ENCODE measurements at places on chromosomes 12 and 14.

DNA sequence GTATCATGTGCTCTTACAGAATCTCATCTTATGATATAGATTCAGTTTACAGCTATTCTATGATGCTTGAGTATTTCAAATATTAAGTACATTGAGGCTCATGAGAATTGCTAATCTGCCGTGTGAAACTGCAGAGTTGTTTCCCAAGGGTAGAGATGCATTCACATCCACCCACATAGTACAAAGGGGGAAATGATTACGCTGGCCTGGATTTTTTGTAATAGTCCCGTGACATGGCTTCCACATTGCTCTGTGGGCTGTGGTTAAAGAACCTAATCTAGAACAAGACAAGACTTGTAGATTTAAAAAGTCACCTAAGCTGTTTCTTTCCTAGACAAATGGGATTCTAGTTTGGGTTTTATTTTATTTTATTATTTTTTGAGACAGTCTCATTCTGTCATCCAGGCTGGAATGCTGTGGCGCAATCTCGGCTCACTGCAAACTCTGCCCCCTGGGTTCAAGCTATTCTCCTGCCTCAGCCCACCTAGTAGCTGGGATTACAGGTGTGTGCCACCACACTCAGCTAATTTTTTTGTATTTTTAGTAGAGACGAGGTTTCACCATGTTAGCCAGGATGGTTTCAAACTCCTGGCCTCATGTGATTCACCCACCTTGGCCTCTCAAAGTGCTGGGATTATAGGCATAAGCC is 13.0 kb upstream of the RIOX1 start:
- DNase-seq: peak; percentile 5

GRCh38 chr14:64159588-64159987 is 134.6 kb downstream of the ESR2 start:
- no peak for DNase-seq

GRCh38 chr12:102806592-102806991 is 110.5 kb downstream of the PAH start:
- DNase-seq: no peak

GRCh38 chr14:58784931-58785330 is 147.2 kb downstream of the DACT1 start:
- DNase-seq: no peak

GRCh38 chr12:111240374-111240773 is 128.5 kb downstream of the PHETA1 start:
- DNase-seq: no peak

DNA sequence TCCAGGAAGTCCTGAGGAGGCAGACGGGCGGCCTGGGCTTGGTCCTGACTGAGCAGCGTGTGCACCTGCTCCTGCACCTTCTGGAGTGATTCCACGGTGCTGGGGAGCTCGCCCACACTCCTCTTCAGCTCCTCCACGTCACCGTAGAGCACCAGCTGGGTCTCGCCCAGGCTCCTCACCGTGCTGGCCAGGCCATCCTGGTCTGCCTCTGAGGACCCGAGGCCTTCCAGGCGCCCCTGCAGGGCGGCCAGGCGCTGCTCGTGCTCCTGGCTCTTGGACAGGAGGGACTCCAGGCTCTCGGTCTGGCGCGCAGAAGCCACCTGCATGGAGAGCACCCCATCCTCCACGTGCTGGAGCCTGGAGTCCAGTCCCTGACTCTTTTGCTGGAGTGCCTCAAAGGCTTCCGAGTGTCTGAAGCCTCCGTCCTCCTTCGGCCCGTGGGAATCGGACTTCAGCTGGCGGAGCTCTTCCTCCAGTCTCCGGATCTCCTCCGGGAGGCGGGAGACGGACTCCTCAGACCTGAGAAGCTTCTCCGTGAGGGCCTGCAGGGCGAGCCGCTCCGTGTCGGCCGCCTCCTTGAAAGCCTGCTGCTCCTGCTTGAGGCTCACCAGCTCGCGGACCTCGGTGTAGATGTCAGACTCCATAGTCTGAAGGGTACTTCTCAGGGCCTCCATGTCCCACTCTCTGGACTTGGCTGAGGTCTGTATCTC is 8.4 kb downstream of the CKAP4 start:
- DNase-seq: no peak

DNA sequence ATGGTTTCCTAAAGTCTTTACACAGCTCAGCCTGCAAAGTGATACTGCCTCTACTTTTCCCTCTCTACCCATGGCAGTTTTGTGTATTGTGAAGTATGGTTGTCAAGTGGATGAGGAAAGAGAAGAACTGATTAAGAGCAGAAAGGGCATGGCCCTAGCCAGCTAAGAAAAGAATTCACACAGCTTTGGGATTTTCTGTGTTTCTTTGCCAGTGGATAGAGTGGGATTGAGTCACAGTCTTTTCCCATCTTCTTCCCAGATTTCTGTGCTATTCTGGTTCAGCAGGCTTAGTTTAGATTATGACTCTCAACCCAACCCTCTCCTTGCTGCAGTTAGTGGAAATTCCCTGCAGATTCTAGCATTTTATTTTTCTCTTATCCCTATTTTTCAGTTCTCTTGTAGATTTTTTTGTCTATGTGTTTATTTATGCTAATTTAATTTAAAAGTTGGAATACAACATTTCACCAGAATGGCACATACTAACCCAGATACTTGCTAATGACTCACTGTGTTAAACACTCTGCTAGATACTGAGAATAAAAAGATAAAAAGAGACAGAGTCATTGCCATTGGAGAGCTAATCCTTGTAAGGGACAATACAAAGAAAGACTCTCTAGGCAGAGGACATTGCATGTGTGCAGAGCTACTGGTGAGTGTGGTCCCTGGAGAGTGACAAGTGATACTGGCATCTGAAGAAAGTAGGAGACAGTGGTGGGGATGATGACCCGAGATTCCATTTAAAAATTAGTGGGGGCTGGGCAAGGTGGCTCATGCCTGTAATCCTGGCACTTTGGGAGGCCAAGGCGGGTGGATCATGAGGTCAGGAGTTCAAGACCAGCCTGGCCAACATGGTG is 106.3 kb downstream of the ST8SIA1 start:
- DNase-seq: no peak

GRCh38 chr12:102596687-102597086 is 116.3 kb upstream of the IGF1 start:
- no peak for DNase-seq

DNA sequence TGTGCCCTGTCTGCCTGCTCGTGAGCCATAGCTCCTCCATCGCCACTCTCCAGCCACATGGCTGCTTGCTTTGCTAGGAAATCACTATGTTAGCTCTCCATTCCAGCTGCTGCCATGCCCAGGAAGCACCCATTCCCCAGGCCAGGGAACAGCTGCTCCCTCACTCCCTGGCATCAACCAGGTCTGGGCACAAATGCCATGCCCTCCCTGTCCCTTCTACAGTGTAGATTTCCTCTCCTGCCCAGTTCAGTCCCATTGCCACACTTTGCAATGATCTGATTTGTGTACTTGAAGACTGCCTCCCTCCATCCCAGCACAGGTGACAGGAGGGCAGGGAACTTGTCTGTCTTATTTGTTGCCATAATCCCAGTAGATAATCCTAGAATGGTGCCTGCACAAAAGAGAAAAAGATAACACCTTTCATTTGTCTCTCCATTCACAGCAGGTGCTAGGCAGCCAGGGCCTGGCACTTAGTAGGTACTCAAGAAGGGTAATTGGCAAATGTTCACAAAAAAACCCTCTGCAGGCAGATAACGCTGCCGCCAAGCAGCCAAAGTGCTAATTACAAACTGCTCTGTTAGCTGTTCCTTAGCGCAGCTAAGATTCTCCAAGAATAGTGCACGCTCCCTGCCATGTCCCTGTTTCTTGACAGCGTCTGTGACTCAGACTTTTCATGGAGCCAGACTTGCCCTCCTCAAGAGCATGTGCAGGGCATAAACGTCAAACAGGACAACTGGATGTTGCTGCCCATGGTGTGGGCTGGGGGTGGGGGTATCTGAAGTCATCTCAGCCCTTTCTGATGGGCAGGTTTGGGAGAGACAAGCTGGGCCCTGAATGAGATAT is 69.1 kb downstream of the ARL6IP4 start:
- DNase-seq: no peak

- DNase-seq: no peak
Observed at GRCh38 chr12:122067966-122068365, 10.6 kb upstream of the MLXIP start.

DNA sequence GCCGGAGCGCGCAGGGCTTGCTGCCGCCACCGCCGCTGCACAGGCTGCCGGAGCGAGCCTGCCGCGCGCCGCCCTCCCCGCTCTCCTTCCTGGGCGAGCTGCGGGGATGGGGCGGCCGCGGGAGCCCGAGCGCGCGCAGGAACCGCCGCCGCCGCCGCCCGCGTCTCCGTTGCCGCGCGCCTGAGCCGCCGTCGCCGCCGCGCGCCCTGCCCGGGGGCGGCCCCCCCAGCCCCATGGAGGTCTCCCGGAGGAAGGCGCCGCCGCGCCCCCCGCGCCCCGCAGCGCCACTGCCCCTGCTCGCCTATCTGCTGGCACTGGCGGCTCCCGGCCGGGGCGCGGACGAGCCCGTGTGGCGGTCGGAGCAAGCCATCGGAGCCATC is 352 bp downstream of the PLXNC1 start:
- no peak for DNase-seq

- no peak for DNase-seq
Observed at GRCh38 chr12:124994437-124994975, 1.1 kb downstream of the BRI3BP start.

- DNase-seq: peak; percentile 92
Observed at GRCh38 chr12:50283229-50283923, at the start of gene LIMA1. TSS of gene LIMA1 (minus strand) at chr12:50283520. CDS start at chr12:50248751, 34,769 bp downstream.

DNA sequence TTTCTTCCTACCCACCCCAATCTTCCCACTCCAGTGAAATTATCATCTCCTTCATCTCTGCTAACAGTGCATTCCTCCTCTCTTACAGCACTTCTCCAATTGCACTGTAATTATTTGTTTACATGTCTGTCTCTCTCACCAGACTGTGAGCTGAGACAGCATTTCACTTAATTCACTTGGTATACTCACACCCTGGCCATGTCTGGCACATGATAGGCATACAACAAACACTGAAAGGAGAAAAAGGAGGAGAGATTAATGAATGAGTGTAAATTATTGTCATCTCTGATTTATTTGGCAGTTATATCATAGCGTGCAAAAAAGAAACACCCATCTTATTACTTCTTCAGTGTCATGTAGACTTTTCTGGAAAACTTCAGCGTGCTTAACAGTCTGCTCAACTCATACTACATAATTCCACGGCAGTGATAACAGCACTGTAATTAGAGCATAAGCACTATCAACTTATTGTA is 452.3 kb downstream of the ADAMTS20 start:
- DNase-seq: no peak

- no peak for DNase-seq
Observed at GRCh38 chr12:16030744-16031143, 119.6 kb downstream of the DERA start.

GRCh38 chr12:53234271-53234914 is 2.4 kb upstream of the RARG start:
- DNase-seq: peak; percentile 6

DNA sequence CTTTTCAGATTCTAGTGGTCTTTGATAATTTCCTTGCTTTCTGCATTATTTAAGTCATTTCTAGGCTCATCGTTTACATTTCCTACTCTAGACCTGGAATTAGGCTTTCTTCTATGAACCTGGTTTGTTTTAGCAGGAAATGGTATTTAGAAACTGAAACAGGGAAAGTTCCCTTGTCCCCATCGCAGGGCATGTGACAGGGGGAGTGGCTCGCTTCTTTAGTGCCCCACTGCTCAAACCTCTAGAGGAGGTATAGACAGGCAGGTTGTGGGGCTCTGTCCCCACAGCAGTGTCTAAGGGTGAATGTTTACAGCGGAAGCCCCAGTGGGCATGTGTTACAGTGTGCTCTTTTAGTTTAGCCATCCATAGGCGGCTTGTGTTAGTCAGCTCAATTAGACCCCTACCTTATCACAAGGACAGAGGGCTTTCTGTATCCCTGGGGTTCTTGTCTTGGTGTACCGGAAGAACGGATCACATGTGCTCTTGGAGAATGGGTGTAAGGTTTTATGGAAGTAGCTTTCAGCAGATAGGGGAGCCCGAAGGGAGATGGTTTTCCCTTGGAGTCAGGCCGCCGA is 25.0 kb downstream of the IFT81 start:
- DNase-seq: no peak

DNA sequence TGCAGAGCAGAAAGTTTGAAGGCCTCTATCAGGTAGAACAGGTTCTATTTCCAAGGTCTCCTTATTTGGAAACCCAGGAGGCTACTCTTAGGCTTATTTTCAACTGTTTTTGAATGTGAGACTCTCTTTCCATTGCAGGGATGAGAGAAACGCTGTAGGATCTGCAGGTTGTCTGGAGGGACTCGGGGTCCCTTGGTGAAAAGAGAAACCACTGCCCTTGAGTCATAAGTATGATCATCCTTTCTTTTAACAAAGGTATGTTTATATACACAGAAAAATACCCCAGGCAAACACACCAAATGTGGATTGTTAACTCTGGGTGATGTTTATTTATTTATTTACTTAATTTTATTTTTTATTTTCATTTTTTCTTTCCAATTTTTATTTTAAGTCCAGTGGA is 57.8 kb upstream of the MAX start:
- no peak for DNase-seq

DNA sequence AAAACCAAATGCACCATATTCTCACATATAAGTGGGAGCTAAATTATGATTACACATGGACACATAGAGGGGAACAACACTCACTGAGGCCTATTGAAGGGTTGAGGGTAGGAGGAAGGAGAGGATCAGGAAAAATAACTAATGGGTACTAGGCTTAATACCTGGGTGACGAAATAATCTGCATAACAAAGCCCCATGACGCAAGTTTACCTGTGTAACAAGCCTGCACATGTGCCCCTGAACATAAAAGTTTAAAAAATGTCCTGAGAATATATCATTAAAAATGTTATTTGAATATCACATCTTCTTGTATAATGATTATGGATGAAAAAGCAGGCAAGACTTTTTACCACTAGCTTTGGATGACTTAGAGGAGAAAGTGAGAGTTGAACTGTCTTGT is 138.0 kb upstream of the NOVA1 start:
- DNase-seq: no peak

Measured in stimulated activated naive CD4-positive, alpha-beta T cell treated with Interleukin-2 at 50 U/mL for 16 hours (primary cell).